Stimulated activated CD4-positive, alpha-beta T cell treated with anti-CD3 and anti-CD28 coated beads, Interleukin-4, amount 100 ng/mL, for 4 hours (primary cell): ENCODE measurements at places on chromosomes 13 and 19.

GRCh38 chr13:21458451-21458812 is 671 bp downstream of the ZDHHC20 start:
- DNase-seq = peak; percentile 37

DNA sequence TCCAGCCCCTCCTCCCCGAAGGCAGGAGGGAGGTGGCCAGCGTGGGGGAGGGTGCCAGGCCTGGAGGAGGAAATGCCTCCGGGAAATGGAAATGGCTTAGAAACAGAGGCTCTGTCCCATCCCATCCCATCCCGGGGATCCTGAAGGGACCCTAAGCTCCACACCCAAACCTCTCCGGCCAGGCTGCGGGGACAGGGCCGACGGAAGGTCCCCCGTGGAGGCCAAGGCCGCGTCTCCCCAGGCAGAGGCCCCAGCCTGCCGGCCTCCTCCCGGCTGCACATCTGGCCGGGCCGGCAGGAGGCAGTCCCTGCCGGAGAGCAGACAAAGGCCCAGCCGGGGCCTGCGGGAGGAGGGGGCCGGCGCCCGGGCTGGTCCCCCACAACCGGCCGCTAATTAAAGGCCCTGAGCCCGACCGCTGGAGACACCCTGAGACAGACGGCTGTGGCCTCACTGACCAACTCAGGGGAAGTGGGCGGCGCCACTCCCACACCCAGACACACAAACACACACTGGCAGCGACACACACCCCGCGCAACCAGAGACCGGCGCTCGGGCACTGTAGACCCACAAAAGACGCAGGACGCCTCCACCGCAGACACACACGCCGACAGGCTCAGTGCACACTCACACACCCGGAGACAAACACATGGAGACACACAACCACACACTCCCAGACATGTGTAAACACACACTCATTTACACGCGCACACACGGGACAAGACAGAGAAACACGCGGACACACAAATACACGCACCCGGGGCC is 1.1 kb downstream of the ADAMTS10 start:
- DNase-seq = no peak

- no peak for DNase-seq
These were observed 258.2 kb upstream of the IRS2 start for GRCh38 chr13:110044551-110045111.

DNA sequence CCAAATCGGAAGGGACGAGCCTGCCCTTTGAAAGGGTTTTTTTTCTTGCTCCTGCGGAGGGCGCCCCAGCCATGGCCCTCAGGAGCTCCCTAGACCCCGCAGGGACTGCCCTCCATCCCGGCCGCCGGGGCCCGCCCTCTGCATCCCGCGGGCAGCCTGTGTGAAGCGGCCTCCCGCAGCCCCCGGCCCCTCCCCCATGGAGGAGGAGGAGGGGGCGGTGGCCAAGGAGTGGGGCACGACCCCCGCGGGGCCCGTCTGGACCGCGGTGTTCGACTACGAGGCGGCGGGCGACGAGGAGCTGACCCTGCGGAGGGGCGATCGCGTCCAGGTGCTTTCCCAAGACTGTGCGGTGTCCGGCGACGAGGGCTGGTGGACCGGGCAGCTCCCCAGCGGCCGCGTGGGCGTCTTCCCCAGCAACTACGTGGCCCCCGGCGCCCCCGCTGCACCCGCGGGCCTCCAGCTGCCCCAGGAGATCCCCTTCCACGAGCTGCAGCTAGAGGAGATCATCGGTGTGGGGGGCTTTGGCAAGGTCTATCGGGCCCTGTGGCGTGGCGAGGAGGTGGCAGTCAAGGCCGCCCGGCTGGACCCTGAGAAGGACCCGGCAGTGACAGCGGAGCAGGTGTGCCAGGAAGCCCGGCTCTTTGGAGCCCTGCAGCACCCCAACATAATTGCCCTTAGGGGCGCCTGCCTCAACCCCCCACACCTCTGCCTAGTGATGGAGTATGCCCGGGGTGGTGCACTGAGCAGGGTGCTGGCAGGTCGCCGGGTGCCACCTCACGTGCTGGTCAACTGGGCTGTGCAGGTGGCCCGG is 815 bp downstream of the MAP3K10 start:
- DNase-seq = peak; percentile 23

- DNase-seq = no peak
These were observed 1.5 kb downstream of the PLEKHF1 start for GRCh38 chr19:29666578-29667386.

GRCh38 chr19:1411255-1412191 is 4.1 kb downstream of the DAZAP1 start:
- no peak for DNase-seq

DNA sequence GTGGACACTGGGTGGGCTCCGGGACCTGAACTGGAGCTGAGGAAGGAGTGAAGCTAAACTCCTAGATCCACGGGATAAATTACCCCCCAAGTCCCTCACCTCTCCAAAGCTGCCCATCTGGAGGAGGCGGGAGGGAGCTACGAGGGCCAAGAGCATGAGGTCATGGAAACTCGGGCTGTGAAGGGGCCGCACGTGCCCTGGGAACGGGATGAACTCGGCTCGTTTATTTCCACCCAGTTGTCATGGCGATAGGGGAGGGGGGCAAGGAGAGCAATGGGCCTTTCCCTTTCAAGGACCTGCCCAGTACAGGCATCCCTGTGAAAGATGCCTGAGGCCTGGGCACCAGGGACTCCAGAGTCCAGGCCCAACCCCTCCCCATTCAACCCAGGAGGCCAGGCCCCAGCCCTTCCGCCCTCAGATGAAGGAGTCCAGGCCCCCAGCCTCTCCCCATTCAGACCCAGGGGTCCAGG is 3.8 kb downstream of the PPP1R12C start:
- DNase-seq = no peak

DNA sequence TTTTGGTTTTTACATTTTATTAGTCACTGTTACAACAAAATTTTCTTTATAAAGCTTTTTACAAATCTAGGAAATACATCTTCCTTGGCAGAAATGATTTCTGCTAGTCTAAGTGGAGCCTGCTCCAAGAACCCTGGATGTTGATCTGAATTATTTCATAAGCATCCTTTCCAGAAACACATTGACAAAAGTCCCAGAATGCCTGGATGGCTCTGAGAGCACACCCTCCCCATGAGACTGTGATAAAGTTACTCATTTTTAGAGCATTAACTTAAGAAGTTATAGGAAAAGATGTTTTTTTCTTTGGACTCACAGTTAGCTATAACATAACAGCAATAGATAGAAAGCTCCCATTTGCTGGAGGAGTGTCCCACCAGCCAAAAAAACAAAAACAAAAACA is 559.6 kb upstream of the SPRY2 start:
- DNase-seq = no peak

GRCh38 chr19:14916848-14917247 is 24.4 kb upstream of the OR7C2 start:
- DNase-seq = no peak

DNA sequence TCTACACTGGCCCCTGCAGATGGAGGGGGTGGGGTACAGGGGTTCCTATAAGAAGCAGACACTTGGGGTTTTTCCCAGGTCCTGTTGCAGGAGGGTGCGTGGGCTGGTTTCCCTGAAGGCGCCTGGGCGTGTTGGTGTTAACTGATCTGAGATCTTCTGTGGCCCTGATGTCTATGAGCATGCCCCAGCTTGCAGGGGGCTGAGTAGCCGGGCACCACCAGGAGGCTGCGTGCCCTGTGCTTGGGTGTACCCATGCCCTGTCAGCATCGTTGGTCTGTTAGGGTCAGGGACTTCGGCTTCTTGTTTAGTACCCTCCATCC is 45.3 kb downstream of the CAPN12 start:
- DNase-seq = peak; percentile 40

GRCh38 chr13:68026077-68026476 is 795.9 kb upstream of the PCDH9 start:
- no peak for DNase-seq

DNA sequence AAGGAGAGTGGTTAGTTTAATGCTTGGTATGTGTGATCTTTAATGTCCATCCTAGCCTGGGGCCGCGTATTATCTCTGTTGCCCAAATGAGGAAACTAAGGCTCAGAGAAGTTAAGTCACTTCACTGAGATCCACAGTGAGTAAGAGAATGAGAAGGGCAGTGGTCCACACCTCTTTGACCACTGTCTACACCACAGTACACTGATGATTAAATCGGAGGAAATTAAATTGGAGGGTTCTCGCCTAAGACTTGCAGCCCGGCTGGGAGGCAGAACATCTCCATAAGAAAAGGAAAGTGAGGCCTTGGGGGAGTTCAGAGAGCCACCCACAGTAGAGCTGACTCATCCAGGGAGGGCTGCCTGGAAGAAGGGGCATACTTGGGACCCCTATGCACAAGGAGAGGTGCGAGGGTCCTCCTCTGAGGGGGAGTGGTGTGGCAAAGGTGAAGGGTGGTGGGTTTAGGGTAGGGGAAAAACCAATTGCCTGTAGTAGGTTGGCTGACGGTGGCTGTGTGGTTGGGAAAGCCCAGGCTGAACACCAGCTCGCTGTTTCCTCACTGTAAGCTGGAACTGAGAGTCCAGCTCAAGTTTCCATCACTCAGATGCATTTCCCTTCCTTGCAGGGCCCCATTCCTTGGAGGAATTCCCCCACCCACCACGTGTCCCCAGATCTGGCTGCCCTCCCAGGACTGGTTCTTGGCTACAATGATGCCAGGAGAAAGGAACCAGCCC is 15.0 kb upstream of the DHRS12 start:
- DNase-seq = peak; percentile 52

GRCh38 chr13:96020155-96020575 is 33.0 kb downstream of the UGGT2 start:
- no peak for DNase-seq

GRCh38 chr13:79457948-79458347 is 23.0 kb upstream of the NDFIP2 start:
- DNase-seq = peak; percentile 17

GRCh38 chr13:26459276-26460131 is 98.0 kb upstream of the WASF3 start:
- no peak for DNase-seq

DNA sequence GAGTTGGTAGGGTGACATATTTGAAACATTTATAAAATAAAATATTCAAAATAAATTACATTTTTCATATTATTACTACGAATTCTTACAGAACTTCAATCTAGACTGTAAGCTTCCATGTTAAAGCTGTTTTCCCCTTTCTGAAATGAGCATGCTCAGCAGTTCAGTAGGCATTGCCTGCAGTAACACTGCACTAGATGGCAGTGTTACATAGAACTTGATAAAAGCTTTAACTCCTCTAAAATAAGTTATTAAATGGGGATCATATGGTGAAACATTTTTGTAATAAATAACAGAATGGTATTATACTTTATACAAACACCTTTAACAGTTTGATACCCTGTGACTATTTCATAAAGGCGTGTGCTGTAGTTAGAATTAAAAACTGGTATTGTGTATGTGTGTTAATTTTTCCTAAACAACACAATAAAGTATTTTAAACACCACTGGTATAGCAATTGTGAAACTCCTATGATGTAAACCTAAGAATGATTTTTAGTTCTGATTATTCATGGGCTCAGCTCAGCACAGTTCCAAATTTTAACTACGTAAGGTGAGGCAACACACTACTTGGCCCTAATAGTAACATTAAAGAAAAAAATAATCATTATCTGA is 11.6 kb upstream of the GPR18 start:
- peak; percentile 44 for DNase-seq

DNA sequence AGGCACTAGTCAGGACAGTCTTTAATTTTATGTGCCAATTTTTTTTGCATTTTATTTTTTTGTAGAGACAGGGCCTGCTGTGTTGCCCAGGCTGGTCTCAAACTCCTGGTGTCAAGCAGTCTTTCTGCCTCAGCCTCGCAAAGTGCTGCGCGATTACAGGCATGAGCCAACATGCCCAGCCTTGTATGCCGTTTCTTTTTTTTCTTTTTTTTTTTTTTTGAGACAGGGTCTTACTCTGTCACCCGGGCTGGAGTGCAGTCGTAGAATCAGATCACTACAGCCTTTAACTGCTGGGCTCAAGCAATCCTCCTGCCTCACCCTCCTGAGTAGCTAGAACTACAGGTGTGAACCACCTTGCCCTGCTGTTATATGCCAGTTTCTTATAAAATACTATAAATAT is 26.4 kb downstream of the BORA start:
- no peak for DNase-seq

- DNase-seq = no peak
These were observed 38.7 kb downstream of the PBX4 start for GRCh38 chr19:19579533-19580361.

DNA sequence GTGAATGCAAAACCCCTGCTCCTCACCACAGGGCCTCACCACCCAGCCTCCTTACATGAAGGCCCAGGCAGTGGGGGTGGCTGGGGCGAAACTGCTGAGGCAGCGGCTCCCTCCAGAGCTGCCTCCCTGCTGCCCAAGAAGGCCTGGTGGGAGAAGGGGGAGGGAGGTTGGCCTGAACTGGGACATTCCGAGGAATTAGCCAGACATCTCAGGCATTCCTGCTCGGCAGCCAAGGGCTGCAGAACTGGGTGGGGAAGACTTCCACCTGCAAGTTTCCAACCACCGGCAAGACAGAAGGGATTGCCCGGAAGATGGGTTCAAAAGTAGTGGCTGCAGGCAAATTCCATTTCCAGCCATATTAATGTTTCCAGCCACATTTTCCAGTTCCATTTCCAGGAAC is 2.3 kb upstream of the PSPN start:
- DNase-seq = no peak

DNA sequence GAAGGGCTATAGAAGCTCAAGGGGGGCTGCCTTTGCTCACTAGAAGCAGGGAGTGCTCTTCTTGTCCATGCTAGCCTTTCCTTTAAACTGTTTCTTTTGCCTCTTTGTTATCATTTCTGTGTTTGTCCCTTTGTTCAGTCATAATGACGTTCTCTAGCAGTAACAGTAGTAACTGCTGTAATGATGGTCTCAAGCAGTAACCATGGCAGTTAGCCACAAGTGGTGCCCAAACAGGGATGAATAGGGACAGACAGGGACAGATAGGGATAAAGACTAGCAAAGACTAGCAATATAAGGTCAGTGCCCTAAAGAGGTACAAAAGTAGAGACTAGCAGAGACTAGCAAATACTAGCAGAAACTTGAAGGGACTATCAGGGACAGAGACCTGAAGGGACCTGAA is 869.0 kb upstream of the PRR20A start:
- DNase-seq = no peak

DNA sequence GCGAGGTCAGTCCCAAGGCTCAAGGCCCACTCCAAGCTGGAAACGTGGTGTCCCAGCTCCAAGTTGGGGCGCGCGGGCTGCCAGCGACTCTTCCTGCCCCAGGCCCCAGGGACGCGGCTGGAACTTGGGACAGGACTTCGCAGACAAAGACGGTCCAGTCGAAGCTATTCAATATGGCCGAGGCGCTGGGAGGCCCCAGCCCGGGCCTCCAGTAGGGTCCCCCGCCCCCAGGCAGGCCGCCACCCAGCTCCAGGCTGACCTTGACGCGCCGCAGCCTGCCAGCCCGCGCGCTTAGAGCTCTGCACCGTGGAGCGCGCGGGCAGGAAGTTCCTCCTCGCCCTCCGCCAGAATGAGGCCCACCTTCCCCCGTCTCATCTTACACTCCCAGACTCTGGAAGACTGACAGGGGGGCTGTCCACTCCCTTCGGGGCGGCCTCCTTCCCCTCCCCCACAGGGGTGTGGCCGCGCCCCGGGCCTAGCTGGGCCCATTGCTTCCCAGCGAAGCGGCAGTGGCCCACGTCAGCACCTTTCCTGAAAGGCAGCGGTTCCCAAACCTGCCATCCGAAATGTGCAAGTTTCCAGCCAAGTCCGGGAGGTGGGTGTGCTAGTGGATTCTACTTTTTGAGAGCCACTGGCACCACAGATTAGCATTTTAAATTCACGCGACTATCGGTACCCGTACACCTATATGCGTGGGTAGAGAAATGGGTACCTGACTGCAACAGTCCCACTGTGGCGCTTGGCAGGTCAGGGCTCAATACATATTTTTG is at the start of gene CCDC8:
TSS of gene CCDC8 (minus strand) at position 303 of the 770 bp plus-strand sequence. CDS start 754 bp downstream, outside the sequence.
- DNase-seq = no peak
